T-helper 2 cell treated with Interferon-gamma antibody and Interleukin-4, amounts not matched to agents 5 μg/mL and 100 μg/mL, for 36 hours (primary cell): ENCODE measurements at places on chromosomes 16 and 17.
A peak's percentile ranks its signal among the peaks of the same experiment; 100 is the strongest.

DNA sequence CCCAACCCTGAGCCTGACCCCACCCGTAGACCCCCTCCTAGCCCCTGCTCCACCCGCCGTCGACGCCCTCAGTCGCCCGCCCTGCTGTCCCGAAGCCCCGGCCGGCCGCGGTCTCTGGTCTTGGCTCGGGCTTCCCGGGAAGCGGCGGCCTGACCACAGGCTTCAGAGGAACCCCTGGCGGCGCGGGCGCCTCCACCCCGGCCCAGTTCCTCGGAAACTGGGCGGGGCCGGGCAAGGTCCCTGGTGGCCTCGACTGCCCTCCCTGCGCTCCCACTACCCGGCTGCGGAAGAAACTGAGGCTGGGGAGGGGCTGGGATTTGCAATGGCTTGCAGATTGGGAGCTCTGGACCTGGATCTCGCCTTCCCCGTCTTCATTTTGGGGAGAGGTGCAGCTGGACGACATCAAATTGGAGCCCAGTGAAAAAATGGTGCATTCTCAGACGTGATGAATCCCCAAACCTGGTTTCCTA lies 692 bp upstream of the SOCS1 start:
- peak overlapping the region; percentile 86 for H3K27ac ChIP-seq
- H3K4me3 ChIP-seq = peak overlapping the region; percentile 96
- peaks cover 44% of the 10 kb centered on the region for H3K4me1 ChIP-seq

DNA sequence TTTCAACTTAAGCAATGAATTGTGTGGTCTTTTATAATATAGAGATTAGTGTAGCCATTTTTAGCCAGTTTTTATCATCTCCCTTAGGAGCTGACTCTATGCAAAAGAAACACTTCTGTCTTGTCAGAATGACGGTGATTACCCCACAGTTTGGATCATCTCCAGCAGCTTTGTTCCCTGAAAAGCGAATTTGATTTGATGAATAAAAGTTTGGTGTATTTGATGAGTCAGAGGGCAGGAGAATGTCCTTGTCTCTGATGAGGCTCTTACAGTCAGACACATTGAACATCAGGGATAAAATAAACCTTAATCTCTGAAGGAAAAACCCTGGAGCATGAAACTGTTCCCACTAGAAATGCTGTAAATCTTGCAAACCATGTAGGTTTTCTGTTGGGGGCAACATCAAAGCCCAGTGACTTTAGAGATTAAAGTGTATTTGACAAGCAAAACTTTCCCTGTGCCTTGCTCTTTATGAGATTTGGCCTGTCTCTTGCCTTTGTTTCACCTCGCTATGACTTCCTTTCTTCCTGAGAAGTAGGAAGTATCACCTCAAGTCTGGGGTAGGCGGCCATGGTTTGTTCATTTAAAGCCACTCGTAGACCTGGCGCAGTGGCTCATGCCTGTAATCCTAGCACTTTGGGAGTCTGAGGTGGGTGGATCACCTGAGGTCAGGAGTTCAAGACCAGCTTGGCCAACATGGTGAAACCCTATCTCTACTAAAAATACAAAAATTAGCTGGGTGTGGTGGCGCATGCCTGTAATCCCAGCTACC lies 209.3 kb downstream of the FTO start:
- no peak overlapping the region for H3K27ac ChIP-seq
- H3K27me3 ChIP-seq = no peaks in the 10 kb centered on the region
- peak; percentile 10 for DNase-seq
- peaks cover 46% of the 10 kb centered on the region for H3K4me1 ChIP-seq

DNA sequence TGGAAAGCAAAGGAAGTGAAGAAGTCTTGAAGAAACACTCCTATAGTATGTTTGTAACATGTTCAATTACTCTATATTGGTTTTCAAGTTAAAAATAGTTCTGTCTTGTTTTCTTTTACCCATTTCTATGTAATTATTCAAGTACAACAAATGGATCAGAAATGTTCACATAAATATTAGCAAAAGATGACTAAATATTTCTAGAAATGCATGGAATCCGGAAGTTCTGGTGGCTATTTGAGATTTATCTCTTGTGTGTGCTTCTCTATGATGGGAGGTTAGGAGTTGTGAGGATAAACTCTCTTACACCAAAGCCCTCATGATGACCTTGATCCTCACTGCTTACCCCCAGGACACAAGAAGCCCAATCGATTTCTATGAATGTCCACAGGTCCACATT lies 237.5 kb downstream of the CDH8 start:
- no peak overlapping the region for H3K4me3 ChIP-seq
- H3K36me3 ChIP-seq = no peaks in the 10 kb centered on the region
- no peak for DNase-seq
- no peak overlapping the region for H3K27ac ChIP-seq
- H3K27me3 ChIP-seq = no peaks in the 10 kb centered on the region
- H3K4me1 ChIP-seq = no peaks in the 10 kb centered on the region

GRCh38 chr16:86322806-86323205 lies 187.5 kb upstream of the FOXF1 start:
- H3K4me3 ChIP-seq = no peak overlapping the region
- no peaks in the 10 kb centered on the region for H3K4me1 ChIP-seq
- H3K27ac ChIP-seq = no peak overlapping the region
- DNase-seq = no peak

- H3K4me3 ChIP-seq = no peak overlapping the region
- no peaks in the 10 kb centered on the region for H3K36me3 ChIP-seq
- DNase-seq = no peak
- H3K4me1 ChIP-seq = no peaks in the 10 kb centered on the region
- no peaks in the 10 kb centered on the region for H3K27me3 ChIP-seq
Measured at GRCh38 chr17:11330006-11330405, 89.0 kb downstream of the SHISA6 start.

DNA sequence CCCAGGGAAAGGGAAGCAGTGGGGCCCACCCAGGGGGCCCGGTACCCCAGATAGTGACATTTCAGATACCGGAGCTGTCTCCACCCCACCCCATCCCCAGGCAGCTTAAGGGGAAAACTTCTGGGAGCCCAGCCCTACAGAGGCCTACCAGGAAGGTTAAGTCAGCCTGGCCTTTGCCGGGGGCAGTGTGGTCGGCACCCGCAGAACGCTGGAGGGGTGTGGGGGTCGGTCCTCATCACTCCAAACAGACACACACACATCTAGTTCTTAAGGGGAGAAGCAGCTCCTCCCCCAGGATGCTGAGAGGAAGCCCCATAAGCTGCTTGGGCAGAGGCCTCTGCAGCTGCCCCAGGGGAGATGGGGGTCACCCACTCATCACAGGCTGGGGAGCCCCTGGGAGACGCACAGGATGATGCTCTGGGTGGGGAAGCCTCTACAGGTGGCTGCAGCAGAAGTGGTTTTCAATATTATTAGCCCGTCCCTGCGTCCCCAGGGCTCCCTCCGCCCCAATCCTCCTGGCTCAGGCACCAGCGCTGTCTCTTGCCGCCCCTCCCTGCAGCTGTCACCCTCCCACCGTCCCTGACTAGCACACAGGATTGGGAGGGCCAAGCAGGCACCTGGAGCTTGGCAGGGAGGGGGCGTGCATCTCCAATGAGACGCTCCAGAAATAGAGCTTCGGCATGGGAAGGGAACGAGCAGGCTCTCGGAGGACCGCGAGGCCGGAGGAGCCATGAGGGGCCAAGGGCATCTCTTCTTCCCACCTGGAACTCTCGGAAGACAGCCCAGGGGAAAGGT lies 1.4 kb upstream of the ABR start:
- no peaks in the 10 kb centered on the region for H3K36me3 ChIP-seq
- no peaks in the 10 kb centered on the region for H3K4me1 ChIP-seq
- peaks cover 27% of the 10 kb centered on the region for H3K27me3 ChIP-seq
- DNase-seq = no peak

DNA sequence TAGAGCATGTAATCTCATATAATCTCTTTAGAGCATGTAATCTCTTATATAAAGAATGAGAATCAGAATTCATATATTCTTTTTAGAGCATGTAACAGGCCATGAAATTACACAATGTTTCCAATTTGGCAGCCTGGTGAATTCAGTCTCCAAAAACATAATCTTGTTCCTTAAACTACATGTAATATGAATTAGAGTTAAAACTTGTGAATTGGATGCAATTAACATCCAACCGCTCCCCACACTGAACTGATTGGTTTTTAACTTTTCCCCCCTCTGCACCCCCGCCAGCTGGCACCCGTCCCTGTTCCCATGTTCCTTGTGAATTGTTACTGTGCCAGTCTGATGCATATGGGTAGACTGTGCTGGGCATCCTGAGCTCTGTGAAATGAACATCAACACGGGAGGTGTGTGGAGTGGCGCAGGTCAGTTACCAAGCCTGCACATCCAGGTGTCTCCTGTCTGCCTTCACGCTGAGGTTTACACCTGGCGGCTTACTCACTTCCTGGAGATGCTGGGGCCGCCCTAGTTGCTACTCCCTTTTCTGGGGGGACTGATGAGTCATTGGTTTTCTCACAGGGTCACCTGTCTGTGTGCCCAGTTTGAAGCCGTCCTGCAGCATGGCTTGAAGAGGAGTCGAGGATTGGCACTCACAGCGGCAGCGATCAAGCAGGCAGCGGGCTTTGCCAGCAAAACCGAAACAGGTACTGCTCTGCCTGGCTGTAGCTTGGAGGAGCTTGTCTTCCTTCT lies 50.4 kb downstream of the SNX29 start:
- DNase-seq = no peak
- H3K36me3 ChIP-seq = no peaks in the 10 kb centered on the region
- no peak overlapping the region for H3K27ac ChIP-seq
- no peak overlapping the region for H3K4me3 ChIP-seq
- no peaks in the 10 kb centered on the region for H3K27me3 ChIP-seq

DNA sequence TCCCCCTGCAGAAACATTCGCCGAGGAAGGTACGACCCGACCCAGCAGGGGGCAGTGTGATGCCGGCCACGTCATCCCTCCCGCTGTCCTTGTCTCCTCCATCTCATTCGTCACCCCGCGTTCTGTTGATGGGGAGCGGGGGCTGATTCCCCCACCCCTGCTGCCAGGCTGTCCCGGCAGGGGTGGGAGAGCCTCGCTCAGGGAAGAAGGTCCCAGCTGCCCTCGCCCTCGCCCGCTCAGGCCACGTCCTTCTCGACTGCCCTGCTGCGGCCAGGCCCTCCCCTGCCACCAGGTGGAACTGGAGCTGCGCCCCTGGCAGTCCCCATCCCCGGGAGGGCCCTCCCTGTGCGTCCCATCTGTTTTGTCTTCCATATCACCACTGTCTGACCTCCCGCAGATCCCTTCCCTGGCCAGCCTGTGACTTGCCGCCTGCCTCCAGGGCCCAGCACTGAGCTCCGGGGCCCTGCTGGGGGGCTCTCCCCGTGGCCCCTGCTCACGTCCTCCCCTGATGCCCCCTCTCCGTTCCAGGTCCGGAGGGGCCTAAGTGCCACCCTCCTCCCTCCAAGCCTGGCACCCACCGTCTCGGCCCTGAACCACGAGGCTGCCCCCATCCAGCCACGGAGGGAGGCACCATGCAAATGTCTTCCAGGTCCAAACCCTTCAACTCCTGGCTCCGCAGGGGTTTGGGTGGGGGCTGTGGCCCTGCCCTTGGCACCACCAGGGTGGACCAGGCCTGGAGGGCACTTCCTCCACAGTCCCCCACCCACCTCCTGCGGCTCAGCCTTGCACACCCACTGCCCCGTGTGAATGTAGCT lies 20.6 kb downstream of the ADAM11 start:
- peak overlapping the region; percentile 8 for H3K27ac ChIP-seq
- H3K4me3 ChIP-seq = peak overlapping the region; percentile 66
- peaks cover 7% of the 10 kb centered on the region for H3K27me3 ChIP-seq
- H3K36me3 ChIP-seq = no peaks in the 10 kb centered on the region
- peak; percentile 78 for DNase-seq

DNA sequence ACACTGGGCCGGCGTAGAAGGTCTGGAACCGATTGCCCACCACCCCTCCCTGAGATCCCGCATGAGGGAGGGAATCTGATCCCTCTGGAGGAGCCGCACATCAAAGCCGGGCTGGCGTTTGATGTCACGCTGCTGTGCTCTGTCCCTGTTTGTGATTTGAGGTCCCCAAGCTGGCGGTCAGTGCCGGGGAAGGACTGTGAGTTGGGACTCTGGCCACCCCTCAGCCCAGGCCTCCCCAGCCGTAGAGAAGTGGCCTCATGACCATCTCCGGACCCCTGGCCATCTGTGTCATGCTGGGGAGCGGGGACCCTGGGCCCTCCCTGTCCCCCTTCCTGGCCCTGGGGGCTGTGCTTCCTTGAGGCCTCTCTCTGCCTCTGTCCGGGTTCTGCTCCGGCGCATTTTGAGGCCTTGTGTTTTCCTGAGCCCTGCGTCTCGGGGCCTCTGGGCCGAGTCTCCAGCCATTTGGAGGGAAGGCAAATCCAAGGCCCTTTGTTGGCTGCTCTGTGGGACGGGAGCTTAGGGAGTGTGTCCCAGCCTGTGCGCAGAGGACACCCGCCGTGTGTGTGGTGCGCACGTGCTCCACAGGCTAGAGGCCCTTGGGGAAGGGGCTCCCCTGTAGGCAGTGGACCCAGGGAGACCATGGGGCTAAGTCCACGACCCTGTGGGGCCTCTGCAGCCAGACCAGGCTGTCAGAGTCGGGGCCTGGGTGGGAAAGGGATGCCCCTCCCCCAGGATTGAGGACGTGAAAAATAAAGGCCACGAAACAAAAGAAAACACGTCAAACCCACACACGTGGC lies 15.1 kb downstream of the ASPSCR1 start:
- H3K4me1 ChIP-seq = no peaks in the 10 kb centered on the region
- no peaks in the 10 kb centered on the region for H3K36me3 ChIP-seq
- no peaks in the 10 kb centered on the region for H3K27me3 ChIP-seq

DNA sequence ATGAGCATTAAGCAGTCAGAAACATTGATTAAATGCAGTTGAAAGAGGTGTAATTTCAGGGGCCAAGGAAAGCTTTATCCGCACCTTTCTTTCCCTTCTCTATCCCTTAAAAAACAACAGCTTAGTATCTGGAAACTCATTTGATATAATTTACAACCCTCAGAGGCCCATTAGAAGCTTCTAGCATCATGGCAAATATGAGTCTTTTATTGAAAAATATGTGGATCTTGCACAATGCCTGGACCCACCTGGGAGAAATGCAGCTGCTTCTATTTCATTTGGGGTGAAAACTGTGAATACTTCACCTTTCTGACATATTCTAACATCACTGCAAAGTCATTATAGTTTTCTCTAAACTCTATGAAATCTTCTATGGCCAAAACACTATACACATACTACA lies 492.2 kb upstream of the PSMD7 start:
- no peak overlapping the region for H3K27ac ChIP-seq
- H3K36me3 ChIP-seq = no peaks in the 10 kb centered on the region
- no peak overlapping the region for H3K4me3 ChIP-seq
- H3K4me1 ChIP-seq = no peaks in the 10 kb centered on the region
- no peak for DNase-seq

GRCh38 chr17:7837408-7838088 lies 3.5 kb downstream of the KDM6B start:
- H3K27ac ChIP-seq = peak overlapping the region; percentile 70
- no peaks in the 10 kb centered on the region for H3K36me3 ChIP-seq
- peaks cover 5% of the 10 kb centered on the region for H3K27me3 ChIP-seq
- H3K4me3 ChIP-seq = peak overlapping the region; percentile 88
- no peak for DNase-seq
